ENCODE measurements at places on chromosomes 3 and 15.

- no peak for DNase-seq
Measured at GRCh38 chr15:59443341-59444072, 5.5 kb downstream of the FAM81A start.

DNA sequence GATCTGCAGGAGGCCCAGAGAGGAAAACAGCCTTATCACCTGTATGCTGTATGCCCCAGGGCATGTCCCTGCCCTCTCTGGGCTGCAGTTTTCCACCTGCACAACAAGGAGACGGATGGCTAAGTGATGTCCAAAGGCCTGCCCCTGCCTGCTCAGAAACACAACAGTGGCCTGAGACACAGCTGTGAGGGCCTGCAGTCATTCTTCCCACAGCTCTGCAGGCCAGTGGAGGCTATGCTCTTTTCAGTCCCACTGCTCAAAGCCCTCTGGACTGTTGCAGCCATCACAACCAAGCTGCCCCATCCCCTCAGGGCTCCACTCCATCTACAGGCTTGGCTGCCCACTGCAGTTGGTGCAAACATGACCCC is 5.2 kb upstream of the TBC1D2B start:
- no peak for DNase-seq

DNA sequence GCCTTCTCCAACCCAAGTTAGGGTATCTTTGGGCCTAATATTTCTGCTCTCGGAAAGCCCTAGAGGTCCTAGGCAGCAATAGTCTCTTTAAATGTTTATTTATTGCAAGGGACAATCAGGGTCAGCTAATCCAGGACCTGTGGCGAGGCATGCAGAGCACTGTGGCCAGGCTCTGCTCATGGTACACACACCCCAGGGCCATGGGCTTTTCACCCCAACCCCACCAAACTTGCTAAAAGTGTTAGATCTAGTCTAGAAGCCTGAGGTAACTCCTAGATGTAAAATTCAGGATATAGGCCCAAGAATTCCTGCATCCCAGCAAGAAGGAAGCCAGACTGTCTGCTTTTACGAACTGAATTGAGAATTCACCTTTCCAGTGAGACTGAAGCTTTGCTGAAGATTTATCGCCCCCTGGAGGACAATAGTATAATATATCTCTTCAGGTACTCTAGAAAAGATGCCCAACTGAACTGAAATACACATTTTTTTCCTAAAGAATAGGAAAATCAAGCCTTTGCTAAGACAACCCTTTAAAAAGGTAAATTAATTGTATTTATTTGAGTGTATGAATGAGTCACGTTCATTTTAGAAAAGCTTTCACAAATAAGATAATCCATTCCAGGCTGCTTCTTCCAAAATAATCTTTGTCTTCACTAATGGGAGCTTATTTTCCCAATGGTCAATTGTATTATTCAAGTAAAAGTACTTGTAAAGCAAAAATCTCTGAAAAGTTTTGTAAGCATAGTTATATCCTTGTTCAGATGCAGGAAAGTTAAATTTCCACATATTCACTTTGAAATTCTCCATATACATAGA is 89.8 kb downstream of the LRRC3B start:
- DNase-seq: no peak

DNA sequence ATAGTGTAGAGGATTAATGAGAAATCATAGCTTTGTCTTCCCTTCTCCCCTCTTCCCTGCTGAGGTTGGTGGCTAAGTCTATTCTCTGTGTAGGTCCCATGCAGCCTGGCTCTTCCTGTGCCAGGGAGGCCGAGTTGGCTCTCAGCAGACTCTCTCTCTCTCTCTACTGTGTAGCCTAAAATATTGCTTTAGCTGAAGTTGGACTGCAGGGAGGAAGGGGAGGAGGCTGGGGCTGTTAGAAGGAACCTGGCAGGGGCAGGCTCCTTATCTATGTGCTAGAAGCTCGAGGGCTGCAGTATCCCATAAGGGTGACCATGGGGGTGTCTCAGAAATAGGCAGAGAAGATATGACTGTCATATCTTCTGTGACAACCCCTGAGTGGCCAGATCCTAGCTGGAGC is 160.8 kb downstream of the EPHB1 start:
- DNase-seq: no peak

- DNase-seq: no peak
Measured at GRCh38 chr3:77323626-77324025, 283.7 kb downstream of the ROBO2 start.

- no peak for DNase-seq
Measured at GRCh38 chr3:117047951-117048705, 338.5 kb downstream of the TUSC7 start.

- no peak for DNase-seq
Measured at GRCh38 chr3:97070302-97070701, 255.9 kb downstream of the EPHA6 start.

GRCh38 chr15:94924971-94925598 is 693.7 kb downstream of the MCTP2 start:
- DNase-seq: no peak

DNA sequence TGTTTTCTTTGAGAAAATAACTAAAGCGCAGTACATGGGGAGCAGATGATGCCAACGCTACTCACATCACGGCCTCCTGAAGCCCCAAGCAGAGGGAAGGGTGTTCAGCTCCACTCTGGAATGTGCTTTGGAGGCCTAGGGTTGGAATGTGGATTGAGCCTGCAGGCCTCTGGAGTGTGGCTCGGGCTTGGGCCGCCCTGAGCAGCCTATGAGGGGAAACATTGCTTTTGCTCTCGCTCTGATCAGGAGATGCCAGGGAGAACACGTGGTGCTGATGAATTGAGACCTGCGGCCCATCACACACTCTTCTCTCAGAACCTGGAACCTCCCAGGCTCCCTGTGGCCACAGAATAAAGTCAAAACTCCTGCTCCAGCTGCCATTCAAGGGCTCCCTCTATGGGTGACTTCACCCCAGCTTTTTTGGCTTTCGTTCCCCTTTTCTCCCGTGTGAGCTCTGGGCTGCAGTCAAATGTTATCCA is 23.3 kb downstream of the CCDC13 start:
- DNase-seq: no peak

DNA sequence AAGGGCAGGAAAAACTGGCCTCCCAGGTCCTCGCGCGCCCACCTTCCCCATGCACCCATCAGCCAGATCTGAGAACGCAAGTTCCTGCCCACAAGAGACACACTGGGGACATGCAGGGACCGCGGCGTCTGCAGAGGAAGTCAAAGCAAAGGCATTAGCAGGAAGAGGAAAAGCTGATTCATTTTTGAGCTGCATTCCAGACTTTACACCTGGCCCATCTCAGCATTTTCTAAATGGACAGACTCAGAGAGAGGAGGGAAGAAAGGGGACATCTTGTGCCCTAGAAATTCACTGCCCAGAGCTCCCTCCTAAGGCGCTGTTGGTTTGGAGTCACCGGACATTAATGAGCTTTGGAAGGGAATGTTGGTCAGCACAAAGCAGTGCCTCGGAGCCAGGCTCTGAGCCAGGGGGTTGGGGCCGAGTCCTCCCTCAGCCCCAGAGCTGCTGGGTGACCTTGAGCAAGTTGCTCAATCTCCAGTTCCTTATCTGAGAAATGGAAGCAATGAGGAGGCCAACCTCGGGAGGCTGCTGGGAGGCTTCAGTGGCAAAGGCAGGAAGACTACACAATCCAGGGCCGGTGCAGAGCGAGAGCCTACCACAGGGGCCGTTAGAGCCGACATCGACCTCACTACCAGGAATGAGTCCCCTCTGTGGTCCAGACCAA is 150.5 kb upstream of the IQSEC1 start:
- no peak for DNase-seq

DNA sequence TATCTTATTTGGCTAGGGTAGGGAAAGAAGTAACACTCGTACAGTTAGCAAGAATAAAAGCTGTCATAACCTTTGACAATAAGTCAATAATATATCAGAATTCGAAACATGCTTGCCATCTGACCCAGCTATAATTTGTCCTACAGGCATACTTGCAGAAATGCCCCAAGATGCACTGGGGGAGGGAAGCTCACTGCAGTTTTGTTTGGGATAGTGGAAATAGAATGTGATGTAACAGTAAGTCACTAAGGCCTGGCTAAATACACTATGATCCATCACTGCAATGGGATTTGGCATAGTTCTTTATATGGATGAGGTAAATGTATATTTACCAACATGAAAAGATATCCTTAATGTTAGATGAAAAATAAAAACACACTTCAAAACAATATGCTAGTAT is 25.5 kb upstream of the TMOD3 start:
- no peak for DNase-seq

DNA sequence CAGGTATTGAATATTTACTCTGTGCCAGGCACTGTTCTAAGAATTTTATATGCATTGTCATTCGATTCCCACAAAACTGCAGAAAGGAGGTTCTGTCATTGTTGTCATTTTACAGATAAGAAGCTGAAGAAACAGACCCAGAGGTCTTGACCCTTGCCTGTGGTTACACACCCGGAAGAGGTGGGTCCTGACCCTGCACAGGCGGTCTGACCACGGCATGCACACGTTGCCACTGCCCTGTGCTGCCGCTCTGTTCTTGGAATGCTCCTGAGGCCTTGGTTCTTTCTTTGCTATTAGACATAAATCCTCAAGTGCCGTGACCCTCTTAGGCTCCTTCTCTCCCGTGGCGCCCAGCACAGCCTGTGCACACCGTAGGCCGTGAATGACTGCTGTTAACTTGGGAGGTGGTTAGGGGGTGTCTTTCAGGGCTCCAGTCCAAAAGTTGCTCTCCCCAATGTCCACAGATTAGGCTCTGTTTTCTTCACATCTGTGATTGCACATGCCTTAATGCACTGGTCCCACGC is 74.1 kb upstream of the PLXNA1 start:
- no peak for DNase-seq

DNA sequence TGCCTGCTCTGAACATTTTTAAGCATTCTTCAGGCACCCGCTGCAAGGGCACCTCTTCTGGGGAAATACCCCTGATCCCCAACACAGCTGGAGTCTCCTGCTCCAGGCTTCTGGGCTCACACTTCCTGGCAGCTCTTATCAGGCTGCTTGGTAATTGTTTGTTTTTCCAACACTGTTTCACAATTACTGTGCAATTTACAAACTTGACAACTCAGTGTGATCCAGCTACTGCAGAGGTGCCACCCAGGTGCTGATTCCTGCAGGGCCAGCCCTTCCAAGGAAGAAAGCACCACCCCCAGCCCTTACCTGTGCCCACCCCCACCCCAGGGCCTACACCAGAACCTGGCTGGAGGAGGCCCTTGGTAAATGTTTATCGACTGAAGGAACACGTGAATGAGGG is 66.5 kb downstream of the MAGEF1 start:
- DNase-seq: no peak

DNA sequence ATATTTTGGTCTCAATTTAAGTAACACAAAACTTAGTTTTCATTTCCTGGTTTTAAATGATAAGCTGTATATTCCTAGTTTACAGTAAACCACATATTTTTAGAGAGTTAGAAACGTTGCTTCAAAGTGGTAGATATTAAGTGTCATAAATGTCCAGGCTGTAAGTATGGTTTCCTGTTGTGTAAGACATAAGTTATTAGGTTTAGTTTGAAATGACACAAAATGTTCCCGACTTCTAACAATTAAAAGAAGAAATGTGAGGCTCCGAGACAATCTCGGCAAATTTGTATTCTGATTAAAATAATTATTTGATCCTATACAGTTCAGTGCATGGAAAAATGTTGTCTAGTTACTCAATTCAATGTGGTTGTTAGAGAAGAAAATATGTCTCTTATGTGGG is 387.3 kb downstream of the EPHA3 start:
- no peak for DNase-seq

DNA sequence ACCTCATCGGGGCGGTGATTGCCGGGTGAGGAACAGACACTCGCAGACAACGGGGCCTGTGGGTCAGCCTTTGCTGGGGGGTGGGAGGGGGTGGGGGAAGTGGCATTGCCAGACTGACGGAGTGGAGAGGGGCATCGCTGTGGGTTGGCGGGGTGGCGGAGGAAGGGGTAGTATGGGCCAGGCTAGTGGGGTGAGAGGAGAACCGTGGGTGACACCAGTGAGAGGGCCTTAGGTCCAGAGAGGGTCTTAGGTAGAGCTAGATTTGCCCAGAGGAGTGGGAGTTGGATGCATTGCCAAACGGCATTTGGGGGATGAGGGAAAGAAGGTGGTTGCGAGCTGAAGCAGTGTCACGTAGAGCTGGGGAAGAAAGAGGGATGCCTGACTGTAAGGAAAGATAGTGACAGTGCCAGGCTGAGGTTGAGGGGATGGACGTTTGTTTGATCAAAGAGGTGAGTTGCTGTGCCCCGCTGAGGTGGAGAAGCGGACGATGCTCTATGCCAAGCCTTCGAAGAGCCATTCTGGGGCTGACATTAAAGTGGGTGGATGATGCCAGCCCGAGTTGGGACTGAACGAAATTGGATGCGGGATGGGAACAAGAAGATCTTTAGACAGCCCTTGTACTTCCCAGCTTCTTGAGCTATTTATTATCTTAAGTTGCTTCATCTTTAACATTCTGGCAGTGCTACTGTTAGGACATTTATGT is 572 bp downstream of the DNAJB11 start:
- DNase-seq: no peak

- DNase-seq: no peak
Measured at GRCh38 chr15:93261845-93262244, 172.8 kb upstream of the RGMA start.

- DNase-seq: no peak
Measured at GRCh38 chr3:13143381-13144004, 70.3 kb upstream of the IQSEC1 start.

DNA sequence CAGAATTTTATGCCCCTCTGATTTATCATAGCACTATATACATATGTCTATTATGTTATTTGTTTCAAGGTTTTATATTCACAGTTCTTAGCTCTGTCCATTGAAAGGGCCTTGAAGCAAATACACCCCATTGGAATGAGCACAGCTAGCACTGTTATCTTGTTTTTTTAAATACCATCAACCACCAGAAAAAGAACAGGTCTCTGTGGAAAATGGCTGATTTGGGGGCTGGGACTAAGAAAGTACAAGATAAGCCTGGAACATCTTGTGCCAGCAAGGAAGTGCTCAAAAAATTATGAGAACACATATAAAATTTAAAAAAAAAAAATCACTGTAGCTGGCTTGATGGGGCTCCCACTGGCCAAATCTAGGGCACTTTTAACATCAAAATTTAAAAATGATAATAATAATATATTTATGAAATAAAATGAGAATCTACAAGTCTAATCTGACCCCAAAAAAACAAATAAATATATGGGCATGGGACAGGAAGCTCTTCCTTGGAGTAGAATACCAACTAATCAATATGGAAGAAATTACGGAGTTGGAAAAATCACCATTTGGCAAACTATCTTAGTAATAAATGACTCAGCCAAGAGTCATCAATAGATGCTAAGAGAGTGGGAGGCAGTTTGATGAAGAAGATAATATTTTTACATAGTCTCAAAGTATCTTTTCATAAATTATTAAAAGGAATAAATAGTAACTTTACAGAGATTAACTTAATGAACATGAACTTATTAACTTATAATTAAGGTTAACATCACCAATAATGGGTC is 20.5 kb downstream of the IFT80 start:
- DNase-seq: no peak

DNA sequence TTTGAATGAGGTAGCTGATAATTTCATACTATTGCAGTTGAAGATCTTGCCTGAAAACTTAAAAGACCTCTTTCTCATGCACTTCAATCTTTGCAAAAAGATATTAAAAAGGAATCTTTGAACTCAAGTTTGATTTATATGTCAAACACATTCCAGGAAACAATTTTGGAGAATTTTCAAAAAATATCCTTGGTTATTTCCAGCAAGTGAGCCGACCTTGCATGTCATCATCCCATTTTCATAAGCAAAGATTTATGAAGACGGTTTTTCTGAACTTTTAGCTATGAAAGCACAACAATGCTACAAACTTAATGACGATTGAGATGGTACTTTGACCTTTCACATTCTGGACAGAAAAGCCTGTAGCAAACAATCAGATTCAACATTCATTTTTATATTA is 95.6 kb downstream of the RFX7 start:
- DNase-seq: no peak
